Astrocyte (in vitro differentiated cells and primary cell): ENCODE measurements at places on chromosomes 4 and X. TPM values are rescaled to one million over a fixed set of nuclear protein-coding genes. Genes with fewer than 3 reads are reported as not detected.

DNA sequence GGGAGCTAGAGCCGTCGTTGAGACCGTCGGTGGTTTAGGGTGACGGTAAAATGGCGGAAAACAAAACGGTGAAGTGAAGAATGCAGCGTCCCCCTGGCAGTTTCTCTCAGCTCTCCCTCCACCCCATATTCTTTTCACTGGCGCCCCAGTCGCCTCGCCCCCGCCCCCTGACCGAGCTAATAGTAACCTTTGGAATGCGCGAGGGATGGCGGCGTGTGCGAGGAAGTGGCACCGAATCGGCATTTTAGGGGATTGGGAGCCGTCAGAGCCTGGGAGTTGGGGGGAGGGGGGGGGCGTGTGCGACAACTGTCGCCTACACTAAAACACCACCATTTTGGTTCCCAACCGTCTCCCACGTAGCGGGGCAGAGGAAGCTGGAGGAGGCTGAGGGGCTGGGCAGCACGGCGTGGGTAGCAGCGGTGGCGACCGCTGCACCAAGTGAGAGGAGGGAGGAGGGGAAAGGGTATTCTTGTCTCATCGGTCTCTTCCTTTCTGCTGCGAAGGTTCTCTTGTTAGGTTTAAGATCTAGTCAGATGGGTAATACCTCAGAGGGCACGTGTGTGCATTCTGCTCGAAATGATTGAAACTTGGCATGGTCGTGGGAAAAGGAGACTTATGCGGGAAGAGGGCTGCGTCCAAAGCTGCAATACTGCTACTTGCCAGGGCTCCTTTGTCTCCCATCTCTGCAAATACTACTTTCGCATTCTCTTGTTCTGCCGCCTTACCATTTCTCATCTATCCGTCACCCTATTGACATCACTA is 840 bp downstream of the ZNF711 start:
- peak; percentile 18 for DNase-seq

DNA sequence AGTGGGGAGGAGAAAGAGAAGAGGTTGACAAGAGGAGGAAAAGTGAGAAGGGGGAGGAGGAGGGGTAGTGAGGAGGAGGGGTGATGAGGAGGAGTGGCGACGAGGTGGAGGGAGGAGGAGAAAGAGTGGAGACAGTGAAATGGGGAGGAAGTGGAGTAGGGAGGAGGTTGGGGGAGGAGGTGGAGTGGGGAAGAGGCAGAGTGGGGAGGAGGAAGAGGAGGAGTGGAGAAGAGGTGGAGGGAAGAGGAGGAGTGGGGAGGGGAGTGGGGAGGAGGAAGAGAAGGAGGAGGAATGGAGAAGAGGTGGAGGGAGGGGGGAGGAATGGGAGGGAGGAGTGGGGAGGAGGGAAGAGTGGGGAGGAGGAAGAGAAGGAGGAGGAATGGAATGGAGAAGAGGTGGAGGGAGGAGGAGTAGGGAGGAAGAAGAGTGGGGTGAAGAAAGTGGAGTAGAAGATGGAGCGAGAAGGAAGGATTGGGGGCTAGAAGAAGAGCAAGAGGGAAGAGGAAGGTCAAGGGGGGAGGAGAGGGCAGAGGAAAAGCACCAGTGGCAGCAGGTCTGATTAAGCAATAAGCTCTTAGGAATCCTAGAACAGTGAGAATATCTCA is 50.0 kb upstream of the MTNR1A start:
- no peak for DNase-seq

DNA sequence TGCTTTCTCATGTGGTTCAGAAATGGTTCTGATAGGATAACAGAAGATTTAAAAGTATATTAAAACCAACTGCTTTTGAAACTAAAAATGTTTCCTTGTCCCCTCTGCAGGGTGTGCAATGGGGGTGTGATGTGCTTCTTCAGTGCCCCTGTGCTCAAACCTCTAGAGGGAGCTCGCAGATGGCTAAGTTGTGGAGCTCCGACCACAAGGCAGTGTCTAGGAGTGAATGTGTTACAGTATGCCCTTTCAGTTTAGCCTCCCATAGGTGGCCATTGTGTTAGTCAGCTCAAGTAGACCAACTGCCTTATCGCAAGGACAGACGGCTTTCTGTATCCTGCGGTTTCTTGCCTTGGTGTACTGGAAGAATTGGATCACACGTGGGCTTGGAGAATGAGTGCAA is 130.5 kb downstream of the TENT5D start:
- no peak for DNase-seq

- peak; percentile 74 for DNase-seq
Observed at GRCh38 chr4:31360786-31361185, 640.6 kb downstream of the PCDH7 start.

- peak; percentile 22 for DNase-seq
Observed at GRCh38 chrX:19544693-19545305, 29.5 kb upstream of the MAP3K15 start.

DNA sequence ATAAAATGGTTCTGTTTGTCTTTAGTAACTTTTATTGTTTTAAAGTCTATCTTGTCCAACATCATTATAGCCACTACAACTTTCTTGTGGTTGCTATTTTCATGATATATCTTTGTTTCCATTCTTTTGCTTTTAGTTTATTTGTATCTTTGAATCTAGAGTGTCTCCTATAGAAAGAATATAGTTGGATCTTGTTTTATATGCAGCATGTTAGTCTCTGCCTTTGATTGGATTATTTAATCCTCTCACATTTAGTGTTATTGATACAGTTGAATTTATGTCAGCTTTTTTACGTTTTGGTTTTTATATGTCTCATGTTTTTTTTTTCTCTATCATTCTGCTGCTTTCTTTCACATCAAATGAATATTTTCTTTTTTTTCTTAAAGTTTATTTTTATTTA is 98.1 kb downstream of the VSIG4 start:
- no peak for DNase-seq

DNA sequence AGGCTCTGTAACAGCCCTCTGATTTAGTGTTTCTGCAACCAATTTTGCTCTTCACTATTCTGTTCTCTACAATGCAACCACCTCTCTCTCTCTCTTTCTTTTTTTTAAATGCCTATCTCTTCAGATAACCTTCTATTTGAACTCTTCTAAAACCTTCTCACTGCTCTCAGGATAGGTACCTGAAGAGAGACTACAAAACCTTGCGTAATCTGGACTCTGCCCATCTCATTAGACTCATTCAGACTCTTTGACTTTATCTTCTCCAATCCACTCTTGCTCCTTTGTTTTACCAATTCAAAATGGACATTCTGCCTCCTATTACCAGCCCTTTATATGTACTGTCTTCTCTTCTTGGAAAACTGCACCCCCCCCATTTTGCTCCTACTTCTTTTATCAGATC is 291.6 kb downstream of the CAMK2D start:
- no peak for DNase-seq

MAGEE2 gene
- not detected in 2 replicates for total RNA-seq

PARM1 gene
- 1.2 and 2.4 TPM in 2 replicates for total RNA-seq
